ENCODE measurements at places on chromosomes 16 and 17.

DNA sequence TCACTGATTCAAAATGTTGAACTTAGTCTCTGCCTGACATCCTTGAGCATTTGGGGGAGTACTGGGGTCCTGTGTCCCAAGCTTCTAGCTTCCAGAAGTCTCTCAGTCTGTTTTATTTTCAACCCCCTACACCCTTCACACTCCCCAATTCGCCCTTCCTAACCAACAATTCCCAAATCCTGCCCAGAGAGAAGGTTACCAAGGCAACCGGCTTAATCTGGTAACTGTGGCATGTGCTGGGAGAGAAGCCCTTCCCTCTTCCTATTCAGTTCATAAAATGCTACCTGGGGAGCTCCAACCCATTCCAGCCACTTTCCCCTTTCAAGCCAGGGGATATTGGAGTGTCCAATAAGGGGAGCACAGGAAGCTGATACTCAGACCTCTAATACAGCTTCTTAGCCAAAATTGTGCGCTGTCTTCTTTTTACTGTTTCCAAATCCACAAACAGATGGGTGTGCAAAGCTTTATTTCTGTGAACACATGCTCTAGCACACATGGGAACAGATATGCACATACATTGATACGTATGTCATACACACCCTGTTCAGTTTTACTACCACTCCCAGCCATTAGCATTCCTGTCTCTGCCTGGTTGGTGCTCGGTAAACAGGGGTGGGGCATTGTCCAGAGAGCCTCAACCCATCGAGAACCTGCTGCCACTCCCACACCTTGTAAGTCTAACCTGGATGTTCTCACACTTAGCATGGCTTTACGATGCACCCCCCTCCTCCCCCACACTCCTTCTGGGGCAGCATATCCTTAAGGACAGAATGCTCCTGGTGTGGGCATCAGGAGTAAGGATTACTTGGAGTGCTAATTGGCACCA is 1.1 kb upstream of the RAPGEFL1 start:
- DNase-seq = no peak

DNA sequence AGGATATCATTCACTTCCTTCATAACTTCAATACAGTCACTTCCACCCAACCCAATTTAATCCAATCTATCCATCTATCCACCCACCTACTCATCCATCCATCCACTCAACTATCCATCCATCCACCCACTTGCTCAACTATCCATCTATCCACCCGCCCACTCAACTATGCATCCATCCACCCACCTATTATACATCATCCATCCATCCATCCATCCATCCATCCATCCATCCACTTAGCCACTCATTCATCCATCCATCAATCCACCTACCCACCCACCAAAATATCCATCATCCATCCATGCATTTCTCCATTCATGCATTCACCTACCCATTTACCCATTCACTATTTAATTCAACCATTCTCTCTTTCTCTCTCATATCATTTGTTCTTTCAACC is 179.5 kb downstream of the HAPSTR1 start:
- DNase-seq = no peak

DNA sequence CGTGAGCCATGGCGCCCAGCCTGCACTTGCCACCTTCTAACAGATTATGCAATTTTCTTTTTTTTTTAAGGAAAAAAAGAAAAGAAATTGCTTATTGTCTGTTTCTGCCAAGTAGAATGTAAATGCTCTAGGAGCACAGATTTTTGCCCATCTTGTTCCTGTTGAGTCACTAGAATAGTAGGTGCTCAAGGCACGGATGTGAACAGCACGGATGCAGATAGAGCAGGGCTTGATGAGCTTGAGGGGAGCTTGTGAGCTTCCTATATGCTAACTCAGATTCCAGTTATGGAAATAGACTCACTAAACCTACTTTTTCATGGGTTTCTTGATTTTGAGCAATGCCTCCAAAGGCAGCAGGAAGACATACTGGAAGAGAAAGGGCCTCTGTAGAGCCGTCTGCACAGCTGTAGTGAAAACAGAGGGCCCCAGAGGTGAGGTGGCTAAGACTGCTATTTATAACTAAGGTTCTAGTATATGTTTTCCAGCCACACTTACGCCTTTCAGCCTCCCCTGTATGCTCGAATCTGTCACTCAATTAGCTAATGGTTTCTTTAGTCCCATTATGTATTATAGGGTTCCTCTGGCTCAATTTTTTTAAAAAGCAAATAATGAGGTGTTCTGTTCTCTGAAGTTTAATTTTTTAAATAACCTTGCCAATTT is 72.8 kb downstream of the WWP2 start:
- no peak for DNase-seq

DNA sequence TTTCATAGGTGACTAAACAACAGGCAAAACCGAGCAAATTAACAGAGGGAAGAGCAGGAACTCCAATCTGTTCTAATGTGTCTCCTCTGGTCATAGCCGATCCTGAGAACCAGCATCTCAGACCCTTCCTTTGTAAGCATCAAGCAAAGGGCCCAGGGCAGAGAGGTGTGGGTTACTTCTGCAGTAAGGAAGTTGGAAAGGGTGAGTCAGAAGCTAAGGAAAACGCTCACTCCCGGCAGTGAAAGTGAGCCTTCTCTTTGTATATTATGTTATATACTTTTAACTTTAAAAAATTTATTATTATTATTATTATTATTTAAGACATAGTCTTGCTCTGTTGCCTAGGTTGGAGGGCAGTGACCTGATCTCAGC is 77.7 kb downstream of the MRM3 start:
- peak; percentile 48 for DNase-seq

GRCh38 chr17:82767041-82767754 is 15.3 kb downstream of the TBCD start:
- DNase-seq = peak; percentile 24

- peak; percentile 56 for DNase-seq
Measured at GRCh38 chr17:66514227-66514806, 211.9 kb downstream of the PRKCA start.

GRCh38 chr16:63612462-63613227 is 1509.2 kb downstream of the CDH11 start:
- DNase-seq = no peak

DNA sequence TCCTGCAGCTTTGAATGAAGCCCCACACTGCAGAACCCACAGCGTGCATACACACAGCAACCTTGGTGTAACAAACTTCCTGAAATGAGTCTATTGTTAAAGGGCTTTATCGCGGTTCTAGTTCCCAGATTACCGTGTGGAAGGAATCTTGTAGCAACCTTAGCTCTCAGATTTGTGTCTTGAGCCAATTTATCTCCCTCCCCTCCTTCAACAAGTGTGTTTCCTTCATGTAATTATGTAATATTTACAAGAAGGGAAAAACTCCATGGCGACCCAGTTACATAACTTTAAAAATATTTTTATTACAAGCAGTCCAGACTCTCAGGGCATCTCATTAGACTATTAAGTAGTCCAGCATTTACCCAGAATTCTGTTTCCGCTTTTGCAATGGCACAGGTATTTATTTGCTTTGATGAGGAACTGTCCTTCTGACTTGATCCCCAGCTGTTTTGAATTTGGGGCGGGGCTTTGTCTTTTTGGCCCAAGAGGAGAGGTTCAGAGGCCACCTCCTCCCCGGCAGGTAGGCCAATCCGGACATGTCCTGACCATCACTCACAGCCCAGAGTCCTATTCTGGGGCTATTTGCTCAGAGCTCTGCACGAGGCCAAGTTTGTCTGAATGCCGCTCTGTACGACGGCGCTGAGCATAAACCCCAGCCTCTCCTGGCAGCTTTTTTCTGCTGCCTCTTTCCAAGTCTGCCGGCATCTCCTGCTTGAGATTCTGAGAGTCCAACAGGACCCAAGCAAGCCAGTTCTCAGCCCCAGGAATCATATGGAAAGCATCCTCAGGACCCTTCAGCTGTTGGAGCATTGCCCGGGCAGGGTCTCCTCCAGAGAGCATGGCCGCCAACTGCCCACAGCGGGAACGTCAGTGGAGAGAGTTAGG is 35.6 kb downstream of the CLEC16A start:
- DNase-seq = peak; percentile 33

DNA sequence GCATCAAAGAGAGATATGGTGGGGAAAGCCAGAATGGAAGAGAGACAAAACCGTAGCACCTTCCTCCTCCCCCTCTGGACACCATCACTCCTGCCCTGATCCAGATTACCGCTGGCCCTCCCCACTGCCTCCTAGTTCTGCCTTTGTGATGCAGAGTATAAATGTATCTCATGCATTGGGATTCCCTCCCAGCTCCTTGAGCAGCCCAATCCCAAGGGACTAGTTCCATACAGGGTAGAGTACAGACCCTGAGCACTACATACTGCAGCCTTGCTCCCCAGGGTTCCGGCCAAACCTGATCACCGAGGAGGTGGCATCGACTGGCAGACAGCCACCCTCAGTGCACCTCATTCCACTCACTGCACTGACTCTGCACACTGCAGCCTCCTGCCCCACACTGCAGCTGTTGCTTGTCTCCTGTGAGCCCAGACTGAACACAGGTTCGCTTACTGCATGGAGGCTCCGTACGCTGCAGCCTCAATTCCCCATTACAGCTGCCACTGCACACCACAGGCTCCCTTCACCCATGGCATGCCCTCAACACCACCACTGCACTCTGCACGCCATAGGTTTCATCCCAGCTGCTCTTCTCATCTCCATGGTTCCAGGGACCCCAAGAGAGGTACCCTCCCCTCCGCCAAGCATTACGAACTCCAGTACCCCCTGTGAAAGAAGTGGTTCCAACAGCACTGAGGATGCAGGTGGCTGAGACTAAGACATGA is 1.7 kb upstream of the THRA start:
- DNase-seq = no peak

DNA sequence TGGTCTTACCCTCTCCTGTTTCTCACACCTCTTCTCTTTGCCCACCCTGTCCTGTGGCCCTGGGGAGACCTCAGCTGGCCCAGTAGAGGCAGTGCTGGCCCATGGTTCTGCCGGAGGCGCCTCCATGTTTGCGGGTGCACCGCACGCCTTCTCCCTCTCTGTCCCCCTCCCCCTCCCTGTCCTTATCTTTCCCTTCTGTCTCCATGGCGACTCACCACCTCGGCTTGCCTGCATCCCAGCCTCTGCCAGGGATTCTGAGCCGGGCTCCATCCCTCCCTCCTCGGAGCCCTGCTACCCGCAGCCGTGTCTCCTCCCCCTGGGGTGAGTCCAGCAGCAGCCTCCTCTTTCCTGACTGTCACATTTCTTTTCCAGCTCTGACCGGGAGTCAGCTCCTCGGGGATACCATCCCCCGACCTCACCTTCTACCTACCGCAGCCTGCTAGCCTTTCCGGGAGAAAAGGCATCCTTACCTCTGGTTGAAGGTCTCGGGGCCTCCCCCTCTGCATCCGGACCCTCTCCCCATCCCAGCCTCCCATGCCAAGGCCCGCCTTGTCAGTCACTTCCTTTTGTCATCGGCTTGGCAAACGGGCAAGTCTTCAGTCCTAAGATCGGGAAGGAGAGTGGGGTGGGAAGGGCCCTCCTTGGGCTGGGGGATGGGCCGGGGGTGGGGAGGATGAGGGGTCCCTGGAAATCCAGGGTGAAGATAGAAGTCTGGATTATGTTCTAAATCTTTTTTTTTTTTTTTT is at the start of gene RNF112:
Gene RNF112 (plus strand): TSS at position 358 of the 746 bp plus-strand sequence. CDS start 177 bp downstream, at position 535.
- DNase-seq = peak; percentile 9

DNA sequence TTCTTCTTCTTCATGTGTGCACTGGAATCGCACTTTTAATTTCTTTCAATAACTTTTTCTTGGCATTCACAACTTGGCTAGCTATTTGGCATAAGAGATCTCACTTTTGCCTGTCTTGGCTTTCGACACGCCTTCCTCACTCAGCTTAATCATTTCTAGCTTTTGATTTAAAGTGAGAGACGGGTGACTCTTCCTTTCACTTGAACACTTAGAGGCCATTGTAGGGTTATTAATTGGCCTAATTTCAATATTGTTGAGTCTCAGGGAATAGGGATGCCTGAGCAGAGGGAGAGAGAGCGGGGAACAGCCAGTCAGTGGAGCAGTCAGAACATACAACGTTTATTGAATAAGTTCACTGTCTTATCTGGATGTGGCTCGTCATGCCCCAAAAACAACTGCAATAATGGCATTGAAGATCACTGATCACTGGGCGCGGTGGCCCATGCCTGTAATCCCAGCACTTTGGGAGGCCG is 200.3 kb downstream of the SEC14L1 start:
- no peak for DNase-seq

DNA sequence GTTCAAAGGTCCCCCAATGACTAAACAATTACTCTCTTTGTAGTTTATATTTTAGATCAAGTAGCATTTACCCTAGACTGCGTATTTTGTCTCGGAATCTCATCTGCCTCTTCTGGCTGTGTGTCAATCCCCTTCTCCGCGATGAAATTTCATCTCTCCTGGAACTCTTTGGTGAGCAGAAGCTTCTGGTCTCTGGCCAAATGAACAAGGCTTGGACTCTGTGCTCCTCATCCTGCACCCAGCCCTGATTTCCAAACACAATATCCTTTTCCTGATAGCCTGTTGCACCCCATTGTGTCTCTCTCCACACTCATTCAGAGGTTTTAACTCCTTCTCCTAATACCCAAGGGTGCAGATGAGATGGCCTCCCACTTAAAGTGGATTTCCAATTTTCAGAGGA is 609.4 kb upstream of the CDH5 start:
- no peak for DNase-seq

GRCh38 chr16:72051818-72052217 is 2.5 kb upstream of the HP start:
- DNase-seq = no peak

- no peak for DNase-seq
Measured at GRCh38 chr16:78258375-78259065, 159.1 kb downstream of the WWOX start.

DNA sequence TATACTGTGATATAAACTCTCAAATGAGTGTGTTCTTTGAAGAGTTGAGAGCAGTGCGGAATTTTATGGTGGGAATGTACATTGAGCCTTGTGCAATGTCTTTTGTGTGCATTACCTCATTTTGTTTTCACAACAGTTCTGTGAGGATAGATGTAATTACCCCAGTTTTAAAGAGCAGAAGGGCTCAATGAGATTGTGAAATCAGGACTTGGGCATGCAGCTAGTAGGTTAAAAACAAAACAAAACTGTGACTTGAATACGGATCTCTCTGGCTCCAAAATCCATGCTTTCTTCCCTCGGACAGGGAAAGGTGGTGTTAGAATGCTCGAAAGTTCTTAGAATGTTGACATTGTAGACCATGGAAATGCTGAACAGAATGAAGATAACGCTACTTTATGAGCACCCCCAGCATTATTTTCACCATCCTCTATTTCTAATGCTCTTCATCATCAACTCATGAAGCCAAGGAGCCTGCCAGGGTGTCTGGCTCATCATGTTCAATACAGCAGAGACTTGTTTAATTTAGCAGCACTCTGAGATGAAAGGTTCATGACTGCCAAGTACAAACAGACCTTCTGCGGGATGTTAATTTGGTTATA is 17.1 kb downstream of the MRTFB start:
- no peak for DNase-seq

GRCh38 chr16:51876934-51877333 is 670.0 kb downstream of the TOX3 start:
- no peak for DNase-seq

- no peak for DNase-seq
Measured at GRCh38 chr16:71896764-71897368, 1.5 kb downstream of the IST1 start.

GRCh38 chr17:19978209-19978802 is 678 bp upstream of the AKAP10 start:
- no peak for DNase-seq

Data from astrocyte of the spinal cord (primary cell).